ENCODE measurements at places on chromosomes 5 and 9. TPM values are rescaled to one million over a fixed set of nuclear protein-coding genes. Genes with fewer than 3 reads are reported as not detected.
A peak's percentile ranks its signal among the peaks of the same experiment; 100 is the strongest.

The ACOT12 gene
- total RNA-seq = not detected

The TOMM5 gene
- 123 TPM for total RNA-seq

DNA sequence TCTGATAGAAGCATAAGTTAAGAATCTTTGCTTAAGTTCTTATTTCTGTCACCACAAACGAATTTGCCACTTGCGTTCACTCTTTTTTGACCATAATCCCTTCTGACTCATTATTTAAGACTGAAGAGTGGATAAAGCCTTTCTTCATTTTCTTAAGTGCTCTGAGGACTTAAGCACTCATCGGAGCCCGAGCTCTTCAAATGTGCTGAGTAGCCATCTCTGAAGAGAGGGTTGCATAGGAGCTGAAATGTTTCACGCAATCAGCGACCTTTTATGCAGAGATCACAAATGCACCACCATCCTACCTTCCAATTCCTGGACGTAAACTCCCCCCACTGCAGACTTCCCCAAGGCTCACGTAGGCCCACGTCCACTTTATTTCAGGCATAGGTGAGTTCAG, 699.2 kb downstream of the IRX1 start:
- no peak for DNase-seq

DNA sequence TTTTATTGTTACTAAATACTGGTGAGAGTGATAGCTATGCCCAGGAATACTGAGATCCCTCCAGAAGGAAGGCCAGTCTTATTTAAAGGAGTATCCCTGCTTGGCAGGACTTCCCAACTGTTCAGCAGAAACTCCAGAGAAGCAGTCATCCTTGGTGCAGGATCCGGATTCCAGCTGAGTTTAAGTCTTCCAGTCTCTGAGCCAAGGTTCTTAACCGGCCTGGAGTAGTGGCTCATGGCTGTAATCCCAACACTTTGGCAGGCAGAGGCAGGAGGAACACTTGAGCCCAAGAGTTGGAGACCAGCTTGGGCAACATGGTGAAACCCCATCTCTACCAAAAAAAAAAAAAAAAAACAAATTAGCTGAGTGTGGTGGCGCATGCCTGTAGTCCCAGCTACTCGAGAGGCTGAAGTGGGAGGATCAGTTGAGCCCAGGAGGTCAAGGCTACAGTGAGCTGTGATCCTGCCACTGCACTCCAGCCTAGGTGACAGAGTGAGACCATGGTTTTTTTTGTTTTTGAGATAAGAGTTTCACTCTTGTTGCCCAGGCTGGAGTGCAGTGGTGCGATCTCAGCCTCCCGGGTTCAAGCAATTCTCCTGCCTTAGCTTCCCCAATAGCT, 7.6 kb downstream of the NAIF1 start:
- no peak for DNase-seq

GRCh38 chr9:135345775-135346433, 133.7 kb upstream of the PPP1R26 start:
- DNase-seq = no peak

The PCDHGA11 gene
- 2.7 TPM for total RNA-seq

The FABP6 gene
- 6.2 TPM for total RNA-seq

The CDK9 gene
- 87.8 TPM for total RNA-seq

DNA sequence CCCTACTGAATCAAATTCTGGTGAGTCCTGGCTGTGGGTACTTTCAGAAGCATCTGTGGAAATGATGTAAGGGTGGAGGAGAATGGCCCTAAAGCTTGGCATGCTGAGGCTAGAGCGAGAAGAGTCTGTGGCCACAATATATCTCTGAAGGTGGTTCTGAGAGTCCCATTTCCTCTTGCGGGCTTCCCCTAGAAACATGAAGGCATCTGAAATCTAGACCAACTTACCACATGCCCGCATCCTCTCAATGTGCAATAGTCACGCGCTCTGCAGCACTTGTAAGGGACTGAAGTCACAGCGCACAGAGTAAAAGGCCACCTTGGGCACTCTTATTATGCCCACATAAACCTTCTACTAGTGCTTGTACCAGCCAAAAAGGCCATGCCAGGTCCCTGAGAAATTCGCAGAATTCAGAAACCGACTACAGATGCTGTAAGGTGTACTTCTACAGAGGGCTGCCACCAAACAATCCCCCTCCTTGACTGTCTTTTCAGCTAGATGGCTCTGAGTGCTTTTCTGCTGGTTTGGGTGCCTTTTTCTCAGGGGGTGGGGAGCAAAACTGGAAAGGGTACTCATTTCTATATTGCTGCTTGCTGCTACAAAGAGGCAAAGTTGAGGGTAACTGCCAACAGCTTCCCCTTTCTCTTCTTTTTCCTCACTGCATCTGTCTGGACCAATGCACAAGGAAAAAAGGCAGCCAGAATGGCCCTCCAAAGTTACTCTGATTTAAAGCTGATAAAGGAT, 107.3 kb downstream of the ZDHHC21 start:
- DNase-seq = no peak

DNA sequence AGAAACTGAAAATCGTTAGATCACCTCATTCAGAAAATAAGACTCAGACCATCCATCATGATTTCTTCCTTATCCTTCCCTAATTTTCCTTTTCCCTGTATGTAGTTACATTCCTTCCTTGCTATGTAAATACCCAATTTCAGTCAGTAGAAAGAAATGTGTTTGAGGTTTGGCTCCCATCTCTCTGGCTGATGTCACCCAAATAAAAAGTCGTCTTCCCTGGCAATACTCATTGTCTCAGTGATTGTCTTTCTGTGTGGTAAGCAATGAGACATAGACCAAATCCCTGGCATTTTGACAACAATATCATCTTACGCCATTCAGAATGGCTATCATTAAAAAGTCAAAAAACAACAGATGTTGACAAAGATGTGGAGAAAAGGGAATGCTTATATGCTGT, 303.9 kb upstream of the EDIL3 start:
- no peak for DNase-seq

GRCh38 chr5:72531496-72532190, 24.4 kb upstream of the ZNF366 start:
- DNase-seq = no peak

DNA sequence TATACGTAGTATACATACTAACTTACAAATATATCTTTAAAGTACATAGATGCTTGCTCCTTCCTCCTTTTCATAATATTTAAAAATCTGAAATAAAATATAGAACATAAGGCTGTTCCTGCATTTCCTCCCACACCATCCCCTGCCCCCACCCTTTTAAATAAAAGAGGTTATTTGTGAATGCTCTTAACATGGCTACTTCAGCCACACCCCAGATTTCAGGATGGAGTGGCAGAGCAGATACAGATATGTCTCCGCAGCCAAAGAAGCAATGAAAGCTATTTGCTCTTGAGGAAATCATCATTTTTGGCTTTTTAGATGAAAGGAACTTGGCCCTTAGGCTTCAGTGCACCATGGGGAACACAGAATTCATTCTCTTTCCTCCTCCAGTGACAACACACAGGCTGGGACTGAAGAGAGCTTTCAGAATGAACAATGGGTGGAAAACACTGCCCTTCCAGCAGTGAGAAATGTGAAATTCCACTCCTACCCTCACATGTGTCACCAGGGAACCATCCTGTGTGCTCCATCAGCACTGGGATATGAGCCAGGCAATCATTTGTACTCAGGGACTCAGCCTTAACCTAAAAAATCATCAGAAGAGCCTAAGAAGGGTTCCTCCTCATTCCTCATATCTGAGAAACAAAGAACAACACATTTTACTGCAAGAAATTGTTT, 134.3 kb downstream of the PPP2R2B start:
- no peak for DNase-seq

- DNase-seq = peak; percentile 53
Observed at GRCh38 chr5:123371575-123372179, 51.5 kb downstream of the CEP120 start.

DNA sequence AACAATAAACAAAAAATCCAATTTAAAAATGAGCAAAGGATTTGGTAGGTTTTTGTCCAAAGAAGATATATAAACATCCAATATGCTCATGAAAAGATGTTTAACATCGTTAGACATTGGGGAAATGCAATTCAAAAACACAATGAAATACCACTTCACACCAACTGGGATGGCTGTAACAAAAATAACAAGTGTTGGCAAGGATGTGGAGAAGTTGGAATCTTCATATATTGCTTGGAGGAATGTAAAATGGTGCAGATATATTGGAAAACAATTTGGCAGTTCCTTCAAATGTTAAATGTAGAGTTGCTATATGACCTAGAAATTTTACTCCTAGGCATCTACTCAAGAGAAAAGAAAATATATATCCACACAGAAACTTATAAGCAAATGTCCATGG, 224.3 kb downstream of the AUH start:
- no peak for DNase-seq

The PRDM9 gene
- total RNA-seq = not detected

GRCh38 chr9:969310-970150, 6.9 kb upstream of the DMRT3 start:
- DNase-seq = peak; percentile 66

GRCh38 chr5:80125962-80126480, 90.9 kb downstream of the THBS4 start:
- DNase-seq = no peak

- DNase-seq = no peak
Observed at GRCh38 chr5:125713109-125713805, 710.0 kb upstream of the GRAMD2B start.

GRCh38 chr9:122860319-122861142, 32.1 kb upstream of the PDCL start:
- no peak for DNase-seq

DNA sequence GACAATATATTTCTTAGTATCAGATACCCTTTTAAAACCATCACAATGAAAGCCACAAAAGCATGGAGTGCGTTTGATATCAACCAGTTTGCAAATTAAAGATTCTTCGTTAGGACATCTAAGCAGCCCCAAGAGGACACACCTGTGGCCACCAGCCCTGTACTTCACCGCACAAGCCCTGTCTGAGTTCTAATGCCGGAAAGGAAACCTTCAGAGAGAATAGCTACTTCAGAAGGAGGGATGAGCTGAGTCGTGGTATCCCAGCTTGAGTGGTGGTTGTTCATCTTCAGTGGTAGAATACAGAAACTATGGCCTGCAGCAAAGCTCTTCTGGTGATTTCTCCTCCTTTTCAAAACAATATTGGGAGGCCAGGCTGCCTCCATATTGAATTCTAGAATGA, 319.6 kb downstream of the FBXL7 start:
- no peak for DNase-seq

DNA sequence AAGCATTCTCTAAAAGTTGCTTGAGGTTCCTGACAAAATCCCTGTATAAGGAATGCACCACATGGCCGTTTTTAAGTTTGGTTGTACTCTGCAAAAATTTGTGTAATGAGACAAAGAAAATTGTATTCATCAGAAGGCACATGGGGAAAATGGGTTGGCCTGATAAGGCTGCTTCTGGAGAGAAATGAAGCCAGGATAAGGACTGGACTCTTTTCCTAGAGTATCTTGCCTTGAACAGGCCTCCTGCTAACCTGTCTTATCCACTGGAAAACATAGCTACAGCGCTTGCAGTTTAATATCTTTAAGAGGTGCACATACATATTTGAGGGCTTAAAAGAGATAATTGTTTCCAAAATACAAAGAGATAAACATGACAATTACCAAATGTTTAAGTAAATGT, 41.4 kb upstream of the IFNK start:
- no peak for DNase-seq

GRCh38 chr9:104009826-104010225, 84.3 kb upstream of the SMC2 start:
- no peak for DNase-seq

DNA sequence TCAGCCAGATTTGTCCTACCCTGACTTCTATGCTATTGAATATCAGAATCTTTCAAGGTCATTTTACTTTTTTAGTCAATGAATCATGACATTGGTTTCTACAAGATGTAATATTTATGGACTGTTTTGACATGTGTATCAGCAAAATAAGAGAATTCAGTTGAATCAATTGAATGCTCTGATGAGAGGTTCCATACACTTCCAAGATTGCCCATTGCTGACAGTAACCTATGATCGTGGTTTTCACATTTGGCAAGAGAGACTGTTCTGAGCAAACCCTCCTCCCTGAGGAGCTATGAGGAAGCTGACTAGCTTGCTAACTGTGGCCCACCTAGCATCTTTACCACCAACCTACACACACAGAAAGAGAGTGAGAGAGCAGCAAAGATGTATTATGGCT, 56.7 kb upstream of the FST start:
- DNase-seq = no peak
